Naive thymus-derived CD8-positive, alpha-beta T cell (primary cell): ENCODE measurements at places on chromosomes 3 and 15. TPM values are rescaled to one million over a fixed set of nuclear protein-coding genes. Genes with fewer than 3 reads are reported as not detected.

RBMS3 gene
- polyA plus RNA-seq = not detected

LRRIQ4 gene
- polyA plus RNA-seq = not detected

- no peak for DNase-seq
Measured at GRCh38 chr3:51642462-51642861, 28.6 kb upstream of the TEX264 start.

DNA sequence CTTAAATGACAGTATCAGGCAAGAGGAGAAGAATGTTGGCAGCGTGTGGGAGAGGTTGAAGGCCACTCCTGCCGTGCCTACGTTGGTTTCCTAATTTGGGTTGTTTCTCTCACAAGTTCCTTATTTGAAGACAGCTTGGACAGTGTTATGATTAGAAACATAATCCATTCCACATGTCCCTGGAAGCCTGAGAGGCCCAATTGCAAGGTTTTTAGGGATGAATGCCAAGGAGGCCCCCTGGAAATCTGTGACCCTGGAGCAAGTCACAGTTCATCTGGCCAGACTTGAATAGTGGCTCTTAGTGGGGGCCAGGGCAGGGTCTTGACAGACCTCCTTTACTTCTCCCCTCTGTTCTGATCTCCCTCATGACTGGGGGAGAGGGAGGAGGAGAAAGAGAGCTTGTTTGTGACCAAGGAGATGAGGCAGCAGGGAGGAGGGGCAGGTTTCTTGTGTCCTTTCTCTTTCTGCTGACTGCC, 584.4 kb upstream of the TBL1XR1 start:
- no peak for DNase-seq

DNA sequence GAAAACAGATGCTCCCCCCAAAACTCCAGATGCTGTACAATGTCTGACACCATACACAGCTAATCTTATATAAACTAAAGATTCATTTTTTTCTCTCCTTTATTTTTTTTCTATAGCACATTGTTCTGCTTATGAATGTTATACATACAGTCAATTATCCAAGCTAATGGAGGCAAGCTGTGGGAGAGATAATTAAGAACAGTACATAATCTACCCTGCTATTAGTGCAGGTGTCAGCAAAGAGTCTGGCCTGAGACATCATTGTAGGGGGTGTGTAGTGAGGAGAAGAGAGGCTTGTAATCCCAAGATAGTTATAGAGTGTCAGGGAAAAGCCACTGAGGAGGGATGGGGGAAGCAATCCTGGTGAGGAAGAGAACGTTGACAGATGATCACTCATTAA, 25.4 kb upstream of the CHMP2B start:
- no peak for DNase-seq

DNA sequence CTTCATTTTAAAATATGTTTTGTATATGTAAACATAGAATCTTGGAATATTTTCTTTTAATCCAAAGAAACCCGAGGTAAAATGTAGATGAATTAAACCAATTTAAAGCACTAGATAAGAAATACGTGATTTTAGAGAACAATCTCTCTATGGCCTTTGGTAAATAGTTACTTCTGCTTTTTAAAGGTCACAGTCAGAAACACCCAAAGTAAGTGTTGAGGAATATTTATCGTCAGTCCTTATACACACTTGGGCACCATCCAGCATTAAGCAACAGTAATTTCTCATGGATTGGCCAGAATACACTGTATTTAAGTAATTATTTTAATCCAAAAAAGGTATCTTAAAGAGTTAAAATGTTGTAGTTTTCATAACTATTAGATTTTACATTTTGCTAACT, 713.2 kb downstream of the NLGN1 start:
- DNase-seq = no peak

DNA sequence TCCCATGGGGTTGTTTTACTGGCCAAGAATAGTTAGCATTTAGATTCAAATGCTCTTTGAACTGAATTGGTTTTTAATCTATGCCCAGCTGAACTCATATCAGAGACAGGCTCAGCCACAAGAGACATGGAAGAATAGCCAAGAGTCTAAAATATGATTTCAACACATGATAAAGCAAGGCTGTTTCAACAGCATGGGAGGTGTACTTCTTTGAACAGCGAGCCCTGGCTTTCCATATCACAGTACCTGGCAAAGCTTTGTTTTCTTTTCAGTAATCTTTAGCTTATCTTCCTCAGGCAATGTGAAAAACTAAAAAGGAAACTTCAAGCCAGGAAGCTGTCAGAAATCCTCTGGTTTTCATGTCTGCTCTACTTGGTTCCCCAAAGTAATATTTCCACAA, 413.6 kb upstream of the ADAMTS9 start:
- no peak for DNase-seq

DNA sequence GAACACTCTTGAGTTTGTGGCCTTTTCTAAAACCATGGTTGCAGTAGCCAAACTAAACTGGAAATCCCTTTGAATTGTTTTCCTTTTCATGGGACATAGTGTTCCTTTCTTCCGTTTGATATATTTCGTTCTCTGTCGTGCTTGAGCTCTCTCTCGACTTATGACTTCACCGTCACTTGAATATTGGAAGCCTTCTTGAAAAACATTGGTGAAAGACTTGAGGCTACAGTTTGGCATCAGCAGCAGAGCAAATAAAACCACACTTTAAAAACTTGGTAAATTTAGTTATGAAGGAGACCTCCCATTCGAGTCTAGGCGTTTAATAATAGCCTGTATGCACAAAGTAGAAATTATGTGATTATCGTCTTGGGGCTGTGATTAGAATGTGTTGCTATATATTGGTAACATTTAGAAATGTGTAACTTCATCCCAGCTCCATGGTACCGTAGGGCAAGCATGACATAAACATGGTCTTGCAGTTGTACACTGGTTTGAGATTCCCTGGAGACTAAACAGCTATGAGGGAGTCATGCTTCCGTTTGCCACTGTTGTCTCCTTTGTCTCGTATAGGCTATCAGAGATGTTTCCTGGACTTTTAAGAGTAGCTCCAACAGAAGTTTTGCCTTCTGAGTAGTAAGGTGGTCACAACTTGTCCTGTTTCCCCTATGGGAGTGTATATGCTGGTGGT, 122.3 kb downstream of the PTPRG start:
- DNase-seq = no peak

DNA sequence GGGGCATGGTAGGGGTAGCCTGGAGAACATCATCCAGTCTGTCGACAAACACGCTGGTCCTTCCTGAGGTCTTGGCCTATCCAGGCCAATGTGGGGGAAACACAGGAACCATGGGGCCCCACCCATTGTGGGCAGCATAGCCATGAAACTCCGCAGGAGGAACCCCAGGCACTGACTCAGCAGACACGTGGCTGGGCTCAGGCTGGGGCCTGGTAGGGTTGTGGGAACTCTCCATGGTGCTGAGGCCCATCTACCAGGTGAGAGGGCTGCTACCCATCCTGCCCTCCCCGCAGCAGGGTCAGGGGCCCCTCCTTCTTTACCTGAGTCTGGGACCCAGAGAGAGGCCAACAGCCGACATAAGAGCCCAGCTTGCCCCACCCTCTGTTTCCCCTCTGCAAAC, 22.6 kb upstream of the CACNA2D2 start:
- DNase-seq = peak; percentile 22

DNA sequence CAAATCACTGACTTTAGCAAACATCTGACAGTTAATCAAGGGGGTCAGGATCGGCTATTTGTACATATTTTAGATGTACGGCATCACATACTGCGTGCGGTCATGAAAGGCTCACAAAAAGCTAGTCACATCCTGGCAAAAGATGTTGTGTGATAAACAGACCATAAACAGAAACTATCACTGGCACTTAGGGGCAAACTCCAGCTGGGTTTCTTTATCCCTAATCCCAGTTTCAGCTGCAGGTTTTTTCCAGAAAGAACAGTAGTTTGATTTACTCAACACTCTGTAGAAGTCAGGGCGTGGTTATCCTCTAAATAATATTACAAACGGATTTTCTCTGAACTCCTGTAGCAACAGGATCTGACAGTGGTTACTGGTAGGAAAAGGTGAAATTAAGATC, 112.4 kb upstream of the BHLHE40 start:
- no peak for DNase-seq
